ENCODE measurements at places on chromosomes 16 and 17. TPM values are rescaled to one million over a fixed set of nuclear protein-coding genes. Genes with fewer than 3 reads are reported as not detected.

ALOX12 gene
- not detected for total RNA-seq

CCDC43 gene
- 15.9 TPM for total RNA-seq

ETV4 gene
- total RNA-seq = 1.1 TPM

ACSM5 gene
- 1.7 TPM for total RNA-seq

CLEC19A gene
- not detected for total RNA-seq

C17orf78 gene
- not detected for total RNA-seq

- DNase-seq = no peak
These were observed 29.8 kb downstream of the CNGB1 start for GRCh38 chr16:57941016-57941664.

- DNase-seq = no peak
These were observed 216.4 kb upstream of the FOXF1 start for GRCh38 chr16:86293906-86294305.

GRCh38 chr17:63425483-63425882 lies 20.6 kb downstream of the CYB561 start:
- DNase-seq = no peak

DNA sequence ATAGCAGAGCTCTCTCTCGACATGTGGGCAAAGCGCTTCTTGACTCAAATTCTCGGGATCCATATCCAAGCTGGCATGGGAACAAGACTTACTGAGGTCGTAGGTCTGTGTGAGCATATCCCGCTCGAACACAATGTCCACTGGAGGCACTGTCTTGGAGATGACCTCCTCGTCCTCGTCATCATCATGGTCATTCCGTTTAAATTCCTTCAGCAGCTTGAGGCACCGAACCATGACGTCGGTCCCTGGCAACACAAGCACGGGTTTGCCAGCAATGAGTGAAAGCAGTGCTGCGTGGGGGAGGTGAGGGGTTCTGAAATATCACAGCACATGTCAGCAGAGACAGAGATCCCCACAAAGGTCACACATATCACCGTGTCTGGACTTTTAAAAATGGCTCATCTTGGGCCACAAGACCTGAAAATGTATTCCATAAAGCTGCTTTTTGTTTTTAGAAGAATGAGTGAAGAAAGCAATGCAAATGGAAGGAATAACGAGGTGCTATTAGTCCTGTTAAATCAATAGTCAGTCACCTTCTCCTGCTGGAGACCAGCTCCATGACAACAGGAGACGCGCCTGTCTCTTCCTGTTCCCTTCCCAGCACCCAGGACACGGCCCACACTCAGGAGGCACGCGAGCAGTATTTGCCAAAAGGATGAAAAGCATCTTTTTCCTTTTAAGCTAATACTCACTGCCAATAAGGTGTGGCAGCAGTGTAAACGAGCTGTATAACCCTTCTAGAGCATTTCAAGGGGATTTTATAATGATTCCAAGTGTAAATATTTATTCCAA lies 37.9 kb downstream of the GTF3C1 start:
- DNase-seq = no peak

DNA sequence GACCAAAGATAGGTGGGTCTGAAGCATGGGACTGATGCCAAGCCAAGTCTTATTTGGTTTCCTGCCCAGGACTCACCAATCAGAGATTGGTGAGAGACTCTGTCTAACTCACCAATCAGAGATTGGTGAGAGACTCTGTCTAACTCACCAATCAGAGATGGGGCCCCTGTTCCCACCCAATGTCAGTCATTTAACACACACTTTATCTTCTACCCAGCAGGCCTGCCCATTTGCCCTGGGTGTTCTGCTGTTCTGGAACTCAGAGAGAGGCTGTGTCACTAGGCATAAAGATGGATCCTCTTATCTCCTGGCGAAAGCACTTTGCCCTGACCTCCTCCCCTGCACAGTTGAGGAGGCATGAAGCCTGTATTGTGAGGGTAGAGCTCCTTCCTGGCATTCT lies 5.4 kb upstream of the RHOT1 start:
- DNase-seq = no peak

DNA sequence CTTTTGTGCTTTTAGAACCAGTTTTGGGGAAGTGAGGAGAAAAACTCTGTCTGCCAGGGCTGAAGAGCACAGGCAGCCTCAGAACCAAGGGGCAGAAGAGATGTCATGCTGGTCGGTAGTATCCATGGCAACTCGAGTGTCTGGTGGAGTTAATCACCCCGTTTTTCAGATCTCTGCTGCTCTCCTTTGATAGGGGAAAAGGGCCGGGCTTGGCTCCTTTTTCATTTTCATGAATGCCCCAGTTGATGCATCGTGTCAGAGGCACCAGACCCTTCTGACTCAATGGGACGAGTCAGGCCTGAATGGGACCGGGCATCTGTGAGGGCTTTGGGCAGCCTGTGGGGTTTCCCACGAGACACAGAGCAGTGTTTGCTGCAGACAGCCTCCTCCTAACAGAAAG lies 304.6 kb downstream of the ABCC12 start:
- no peak for DNase-seq

GRCh38 chr16:29837841-29838240 lies 17.6 kb downstream of the MVP start:
- no peak for DNase-seq

DNA sequence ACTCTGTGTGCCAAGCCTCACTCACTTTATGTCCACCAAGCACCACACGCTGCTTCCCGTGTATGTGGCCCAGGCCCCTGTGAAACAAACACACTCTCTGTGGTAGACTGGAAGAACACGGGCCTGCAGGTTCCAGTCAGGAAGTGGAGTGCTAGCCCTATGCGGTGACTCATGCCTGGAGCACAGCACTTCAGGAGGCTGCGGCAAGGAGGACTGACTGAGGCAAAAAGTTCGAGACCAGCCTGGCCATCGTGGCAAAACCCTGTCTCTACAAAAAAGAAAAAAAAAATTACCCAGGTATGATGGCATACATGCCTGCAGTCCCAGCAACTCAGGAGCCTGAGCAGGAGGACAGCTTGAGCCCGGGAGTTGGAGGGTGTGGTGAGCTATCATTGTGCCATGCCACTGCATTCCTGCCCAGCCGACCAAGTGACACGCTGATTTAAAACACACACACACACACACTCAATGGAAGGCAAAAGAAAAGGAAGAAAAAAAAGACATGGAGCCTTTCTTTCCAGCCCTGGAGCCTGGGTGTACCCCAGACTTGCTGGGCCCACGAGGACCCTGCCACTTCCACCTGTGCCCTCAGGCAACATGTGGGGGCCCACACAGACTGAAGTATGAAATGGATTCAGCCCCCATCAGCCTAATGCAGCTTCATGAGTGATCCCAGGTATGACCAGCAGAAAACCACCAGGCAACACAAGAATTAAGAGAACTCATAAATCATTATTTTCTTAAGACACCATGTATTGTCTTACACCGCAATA lies 126.6 kb downstream of the ANKRD11 start:
- no peak for DNase-seq

DNA sequence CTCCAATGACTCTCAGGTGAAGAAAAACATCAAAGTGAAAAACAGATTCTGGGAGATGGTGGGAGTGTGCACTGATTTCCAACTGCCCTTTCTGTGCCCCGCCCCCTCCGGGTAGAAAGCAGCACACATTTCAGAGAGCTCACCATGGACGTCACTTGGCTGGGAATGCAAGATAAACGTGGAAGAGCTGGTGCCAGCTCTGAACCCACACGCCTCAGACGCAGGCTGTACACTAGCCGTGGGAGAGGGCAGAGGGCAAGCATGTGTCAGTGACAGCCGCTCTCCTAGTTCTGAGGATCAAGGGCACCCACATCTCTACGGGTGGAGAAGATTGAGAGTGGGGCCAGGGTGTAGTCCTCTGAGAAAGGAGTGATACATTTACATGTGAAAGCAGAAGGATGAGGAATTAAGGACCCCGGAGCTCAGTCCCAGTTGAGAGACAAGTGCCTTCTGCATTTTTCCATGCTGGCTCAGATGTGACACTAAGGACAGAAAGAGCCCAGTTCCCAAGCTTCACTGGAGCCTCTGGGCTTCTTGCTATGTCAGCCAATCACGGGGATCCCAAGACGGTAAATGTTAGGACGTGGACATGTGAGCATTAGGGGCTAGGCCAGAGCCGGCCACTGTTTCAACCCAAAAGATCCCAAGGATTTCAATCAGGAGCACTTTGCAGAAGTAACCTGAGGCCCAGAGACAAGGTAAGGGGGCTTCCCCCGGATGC lies 101.3 kb downstream of the ZFHX3 start:
- no peak for DNase-seq

DNA sequence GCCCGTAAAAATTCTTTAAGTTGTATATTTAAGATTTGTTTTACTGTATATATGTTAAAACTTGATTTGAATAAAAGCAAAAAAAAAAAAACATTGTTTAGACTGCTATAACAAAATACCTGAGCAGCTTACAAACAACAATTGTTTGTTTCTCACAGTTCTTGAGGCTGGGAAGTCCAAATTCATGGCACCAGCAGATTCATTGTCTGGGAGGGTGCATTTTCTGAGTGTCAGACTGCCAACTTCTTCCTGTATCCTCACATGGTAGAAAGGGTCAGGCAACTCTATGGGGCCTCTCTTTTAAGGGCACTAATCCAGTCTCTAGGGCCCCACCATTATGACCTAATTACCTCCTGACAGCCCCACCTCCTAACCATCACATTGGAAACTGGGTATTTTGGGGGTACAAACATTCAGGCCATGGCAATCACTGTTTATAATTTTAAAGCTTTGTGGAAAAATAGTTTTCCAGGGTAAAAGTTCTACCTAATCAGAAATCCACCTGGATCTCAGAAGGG lies 281.4 kb downstream of the SLC39A11 start:
- no peak for DNase-seq

DNA sequence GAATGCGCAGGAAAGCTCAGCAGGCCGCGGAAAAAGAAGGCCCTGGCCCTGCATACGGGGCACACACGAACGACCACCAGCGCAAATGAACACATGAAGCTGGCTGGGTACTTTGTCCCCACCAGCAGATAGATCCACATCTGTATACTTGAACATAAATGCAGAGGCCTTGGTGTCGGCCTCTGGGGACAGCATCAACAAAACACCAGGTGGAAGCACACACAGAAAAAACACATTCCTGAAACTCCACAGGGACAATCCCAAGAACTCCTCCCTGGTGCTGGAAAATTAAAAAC lies 606 bp upstream of the ZBTB4 start:
- DNase-seq = no peak

DNA sequence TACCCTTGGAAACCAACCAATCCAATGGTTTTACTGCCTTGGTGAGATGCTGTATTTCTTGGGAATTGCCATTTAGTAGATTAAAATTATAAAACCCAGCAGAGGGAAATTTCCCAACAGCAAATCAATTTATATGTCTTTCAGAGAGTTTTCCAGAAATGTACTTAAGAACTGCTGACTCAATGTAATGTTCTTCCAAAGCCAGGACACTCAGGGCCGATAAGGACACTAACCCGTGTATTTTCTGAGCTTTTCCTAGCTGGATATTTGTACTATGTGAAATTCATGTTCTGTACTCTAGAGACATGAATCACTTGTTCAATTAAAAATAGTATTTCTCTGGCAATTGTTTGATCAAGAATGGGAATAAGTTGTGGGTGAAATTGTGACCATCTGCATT lies 121.4 kb downstream of the KCNJ2 start:
- no peak for DNase-seq

DNA sequence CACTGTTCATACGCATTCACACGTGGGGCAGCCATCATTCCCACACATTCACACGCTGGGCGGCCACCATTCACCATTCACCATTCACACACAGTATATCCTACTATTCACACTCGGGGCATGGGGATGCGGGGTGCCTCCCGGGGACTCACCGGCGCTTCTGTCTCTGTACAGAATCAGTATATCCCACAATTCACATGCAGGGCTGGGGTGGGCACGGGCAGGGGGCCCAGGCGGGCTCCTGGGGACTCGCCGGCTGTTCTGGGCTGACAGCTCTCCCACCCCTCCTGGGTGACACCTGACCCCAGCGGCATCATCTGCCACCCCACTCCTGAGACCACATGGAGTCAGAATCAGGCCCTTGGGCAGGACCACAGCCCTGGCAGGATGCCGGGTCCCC lies 9.6 kb downstream of the NME3 start:
- no peak for DNase-seq

- DNase-seq = no peak
These were observed 4.3 kb downstream of the SDK2 start for GRCh38 chr17:73639932-73640331.

DNA sequence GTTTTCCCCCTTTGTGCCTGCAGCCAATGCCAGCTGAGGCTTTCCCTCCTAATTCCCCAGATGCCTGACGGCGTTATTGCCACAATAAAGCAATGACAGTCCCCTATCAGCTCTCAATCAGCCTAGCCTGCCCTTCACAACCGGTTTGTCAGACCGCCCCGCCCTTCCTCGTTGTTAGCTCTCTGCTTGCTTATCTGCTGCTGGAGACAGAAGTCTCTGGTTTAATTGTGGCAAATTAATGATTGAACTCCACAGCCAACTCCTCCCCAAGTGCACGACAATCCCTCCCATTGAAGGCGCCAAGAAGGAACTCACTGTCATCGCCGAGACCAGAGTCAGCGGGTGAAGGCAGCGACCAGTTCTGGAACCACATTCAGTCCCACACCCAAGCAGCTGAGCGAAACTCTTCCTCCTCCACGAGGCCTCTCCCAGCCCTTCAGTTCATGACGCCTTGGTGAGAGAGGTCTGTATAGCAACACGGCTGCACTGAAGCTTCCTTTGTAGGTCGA lies 474.4 kb downstream of the SLC39A11 start:
- DNase-seq = no peak

GRCh38 chr16:57185446-57185944 lies 344 bp downstream of the PSME3IP1 start:
- no peak for DNase-seq

- DNase-seq = no peak
These were observed 412.4 kb upstream of the ERCC4 start for GRCh38 chr16:13507530-13507929.

GRCh38 chr16:70694088-70694867 lies 8.4 kb upstream of the MTSS2 start:
- no peak for DNase-seq

GRCh38 chr17:29880031-29880430 lies 50.0 kb downstream of the SSH2 start:
- DNase-seq = no peak

- no peak for DNase-seq
These were observed 536 bp downstream of the TMC6 start for GRCh38 chr17:78127888-78128550.

DNA sequence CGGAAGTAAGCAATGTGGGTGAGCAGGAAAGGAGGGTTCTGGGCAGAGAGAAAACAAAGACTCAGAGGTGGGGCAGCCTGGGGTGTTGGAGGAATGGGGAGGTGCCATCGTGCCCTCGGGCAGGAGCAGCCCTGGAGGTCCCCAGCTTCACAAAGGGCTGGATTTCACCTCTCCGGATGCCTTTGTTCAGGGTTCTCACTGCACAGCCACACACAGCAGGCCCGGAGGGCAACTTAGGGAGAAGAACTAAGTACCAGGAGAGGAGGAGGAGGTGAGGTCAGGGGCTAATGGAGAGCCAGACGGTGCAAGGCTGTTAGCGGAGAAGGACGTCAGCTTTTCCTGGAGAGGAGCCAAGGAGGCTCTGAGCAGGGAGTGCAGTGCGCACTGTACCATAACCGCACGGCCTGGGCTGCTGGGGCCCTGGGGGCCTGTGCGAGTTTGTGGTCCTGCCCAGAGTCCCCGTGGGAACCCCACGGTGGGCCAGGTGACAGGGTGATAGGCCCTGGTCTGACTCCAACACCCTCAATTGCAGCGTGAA lies 9.3 kb downstream of the ARRB2 start:
- no peak for DNase-seq

GRCh38 chr17:72838068-72838467 lies 254.4 kb downstream of the SLC39A11 start:
- no peak for DNase-seq

- no peak for DNase-seq
These were observed 62.3 kb upstream of the PHOSPHO1 start for GRCh38 chr17:49292901-49293300.

GRCh38 chr17:27960183-27960849 lies 67.2 kb upstream of the LYRM9 start:
- DNase-seq = no peak
